Cortex of kidney (tissue), 1 donor: ENCODE measurements at places on chromosomes 11 and 22.

DNA sequence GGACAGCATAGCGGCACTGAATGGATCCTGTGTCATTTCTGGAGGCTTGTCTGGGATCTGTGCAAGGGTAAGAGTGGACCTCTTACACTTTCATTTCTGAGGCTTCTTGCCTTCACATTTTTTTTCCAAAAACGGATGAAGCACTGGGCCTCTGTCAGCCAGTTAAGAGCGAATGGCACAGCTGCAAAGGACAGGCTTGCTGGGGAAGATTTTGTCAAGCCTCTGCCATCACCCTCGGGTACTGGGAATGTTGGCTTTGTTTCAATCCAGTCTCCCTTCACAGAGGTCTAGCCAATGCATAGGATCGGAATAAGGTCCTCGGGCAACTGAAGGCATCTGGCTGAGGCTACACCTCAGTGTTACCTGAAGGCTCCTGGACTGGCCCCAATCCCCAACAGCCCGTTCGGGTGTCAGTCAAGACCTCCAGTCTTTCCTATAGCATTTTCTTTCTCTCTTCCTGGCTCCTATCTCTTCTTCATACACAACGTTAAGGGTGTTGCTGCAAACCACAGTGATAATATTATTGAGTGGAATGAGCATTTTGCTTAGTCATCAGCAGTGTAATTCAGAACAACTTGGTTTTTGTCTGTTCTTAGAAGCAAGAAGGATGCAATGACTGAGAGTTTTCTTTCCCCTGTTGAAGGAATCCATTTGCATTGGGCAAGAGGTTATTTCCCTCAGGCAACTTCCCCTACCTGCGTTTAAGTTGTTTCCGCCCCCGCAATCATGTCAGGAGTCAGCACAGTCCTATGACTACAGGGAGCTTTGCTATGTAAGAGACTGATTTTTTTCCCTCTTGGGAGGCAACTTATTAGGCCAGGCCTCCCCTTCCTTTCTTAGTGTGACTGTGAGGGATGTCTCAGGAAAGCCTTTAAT, 22.8 kb downstream of the NPAT start:
- DNase-seq = no peak

- no peak for DNase-seq
These were observed 97.6 kb downstream of the FEZ1 start for GRCh38 chr11:125398475-125398874.

- DNase-seq = no peak
These were observed 9.6 kb upstream of the OR10G7 start for GRCh38 chr11:124050748-124051147.

- no peak for DNase-seq
These were observed 145.2 kb upstream of the SYT13 start for GRCh38 chr11:45431046-45432018.

DNA sequence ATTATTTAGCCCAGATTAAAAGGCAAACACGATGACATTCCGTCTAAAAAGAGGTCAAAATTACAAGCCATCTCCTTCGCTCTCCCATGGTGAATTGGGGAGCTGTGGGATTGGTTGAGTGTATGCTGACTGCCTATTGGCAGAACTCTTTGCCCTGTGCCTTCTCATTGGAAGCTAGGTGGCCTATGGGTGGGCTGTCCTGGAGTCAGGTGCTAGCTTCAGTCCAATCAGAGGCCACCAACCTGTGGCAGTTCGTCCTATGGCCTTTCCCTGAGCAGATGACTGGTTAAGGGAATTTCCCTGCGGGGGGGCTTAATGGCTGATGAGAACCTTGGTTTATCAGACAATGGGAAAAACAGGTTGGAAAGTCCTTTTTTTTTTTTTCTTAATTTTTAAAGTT, 3.2 kb upstream of the MTMR3 start:
- no peak for DNase-seq

- DNase-seq = no peak
These were observed 15.8 kb upstream of the CARS1 start for GRCh38 chr11:3073029-3073435.

GRCh38 chr11:8732748-8733241, 50.2 kb downstream of the RPL27A start:
- DNase-seq = no peak

DNA sequence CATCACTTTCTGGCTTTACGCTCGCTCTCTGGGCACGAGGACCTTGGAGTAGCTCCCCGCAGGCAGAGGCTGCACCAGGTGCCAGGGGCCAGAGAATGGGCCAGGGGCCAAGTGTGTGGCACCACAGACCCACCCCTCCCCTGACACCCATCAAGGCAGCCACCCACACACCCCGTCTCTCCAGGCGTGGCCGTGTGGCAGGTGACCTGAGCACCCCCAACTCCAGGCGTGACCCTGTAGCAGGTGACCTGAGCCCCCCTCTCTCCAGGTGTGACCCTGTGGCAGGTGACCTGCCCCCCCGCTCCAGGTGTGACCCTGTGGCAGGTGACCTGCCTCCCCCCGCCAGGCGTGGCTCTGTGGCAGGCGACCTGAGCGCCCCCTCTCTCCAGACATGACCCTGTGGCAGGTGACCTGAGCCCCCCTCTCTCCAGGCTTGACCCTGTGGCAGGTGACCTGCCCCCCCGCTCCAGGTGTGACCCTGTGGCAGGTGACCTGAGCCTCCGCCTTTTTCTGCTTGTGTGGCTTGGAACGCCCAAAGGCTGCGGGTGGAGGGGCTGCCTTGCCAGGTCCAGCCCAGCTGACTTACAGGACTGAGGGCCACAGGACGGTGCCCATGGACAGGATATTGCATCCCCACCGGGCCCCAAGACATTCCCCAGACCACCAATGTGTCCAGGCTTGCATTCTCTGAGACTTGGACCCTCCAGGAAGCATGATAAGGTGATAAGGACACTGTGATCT, 667.2 kb downstream of the BRD1 start:
- no peak for DNase-seq

DNA sequence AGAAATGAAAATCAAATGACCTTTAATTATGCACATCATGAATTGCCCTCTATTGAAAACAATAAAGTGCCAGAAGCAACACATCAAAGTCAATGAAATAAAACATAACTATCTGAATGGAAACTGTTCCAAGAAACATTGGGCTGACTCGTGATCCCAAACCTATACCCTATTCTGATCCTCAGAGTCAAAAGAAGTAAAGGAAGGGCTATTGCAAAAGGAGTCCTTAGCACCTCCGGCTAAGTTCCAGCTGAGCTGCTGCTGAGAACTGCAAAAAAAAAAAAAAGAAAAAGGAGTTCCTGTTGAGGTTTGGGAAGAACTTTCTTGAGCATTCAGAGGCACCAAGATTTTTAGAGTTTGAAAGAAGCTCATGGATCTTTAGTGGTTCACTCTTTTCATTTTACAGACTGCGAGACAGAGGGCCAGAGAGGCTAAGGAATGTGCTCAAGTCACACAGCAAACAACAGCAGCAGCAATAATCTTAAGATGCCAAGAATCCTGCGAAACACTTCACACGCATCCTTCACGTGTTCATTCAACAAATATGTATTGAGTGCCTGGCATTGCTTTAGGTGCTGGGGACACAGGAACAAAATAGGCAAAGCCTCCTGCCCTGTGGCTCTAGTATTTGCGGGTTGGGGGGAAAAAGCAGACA, 841 bp upstream of the TMPRSS13 start:
- no peak for DNase-seq

DNA sequence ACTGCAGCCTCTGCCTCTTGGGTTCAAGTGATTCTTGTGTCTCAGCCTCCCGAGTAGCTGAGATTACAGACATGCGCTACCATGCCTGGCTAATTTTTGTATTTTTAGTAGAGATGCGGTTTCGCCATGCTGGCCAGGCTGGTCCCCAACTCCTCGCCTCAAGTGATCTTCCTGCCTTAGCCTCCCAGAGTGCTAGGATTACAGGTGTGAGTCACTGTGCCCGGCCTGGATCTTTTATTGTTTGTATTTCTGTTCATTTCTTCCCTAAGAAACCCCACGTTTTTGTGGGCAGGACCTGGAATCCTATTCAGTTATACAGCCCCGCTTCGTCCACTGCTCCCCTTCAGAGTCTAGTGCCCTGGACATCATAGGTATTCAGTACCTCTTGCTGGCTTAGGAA, 28.7 kb downstream of the ZBTB16 start:
- no peak for DNase-seq

DNA sequence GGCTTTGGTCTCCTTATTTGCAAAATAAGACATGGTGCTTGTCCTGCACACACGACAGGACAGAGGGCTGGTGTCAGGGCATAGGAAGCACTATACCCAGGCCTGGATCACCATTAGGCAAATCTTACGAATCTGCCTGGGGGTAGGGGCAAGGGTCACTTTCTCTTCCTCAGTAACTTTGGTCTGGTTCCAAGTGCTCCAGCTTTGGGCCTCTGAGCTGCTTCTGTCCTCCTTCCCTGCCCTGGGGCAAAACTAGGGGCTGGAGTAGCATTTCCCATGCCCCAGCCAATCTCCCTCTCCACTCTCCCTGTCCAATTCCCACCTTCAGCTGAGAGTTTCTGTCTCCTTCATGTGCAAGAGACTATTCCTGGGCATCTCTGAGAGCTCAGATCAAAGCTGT, 123.7 kb upstream of the NECTIN1 start:
- DNase-seq = no peak

- no peak for DNase-seq
These were observed 7.2 kb downstream of the IRAG1 start for GRCh38 chr11:10686311-10686710.

DNA sequence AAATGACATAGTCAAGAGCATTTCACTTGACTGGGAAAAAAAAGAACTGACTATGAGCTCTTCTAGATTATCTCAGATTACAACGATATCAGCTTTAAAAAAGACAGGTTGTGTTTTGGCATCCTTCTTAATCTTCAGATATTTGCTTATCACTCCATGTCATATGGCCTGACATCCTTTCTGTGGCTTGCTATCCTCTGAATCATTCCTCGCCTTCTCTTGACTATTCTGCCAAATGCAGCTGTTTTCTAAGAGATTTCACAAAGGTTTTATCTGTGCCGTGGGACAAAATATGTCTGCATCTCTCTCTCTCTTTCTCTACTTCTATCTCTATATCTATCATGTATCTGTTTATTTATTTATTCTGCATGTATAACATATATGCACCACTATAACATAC, 746.1 kb downstream of the CNTN5 start:
- no peak for DNase-seq

DNA sequence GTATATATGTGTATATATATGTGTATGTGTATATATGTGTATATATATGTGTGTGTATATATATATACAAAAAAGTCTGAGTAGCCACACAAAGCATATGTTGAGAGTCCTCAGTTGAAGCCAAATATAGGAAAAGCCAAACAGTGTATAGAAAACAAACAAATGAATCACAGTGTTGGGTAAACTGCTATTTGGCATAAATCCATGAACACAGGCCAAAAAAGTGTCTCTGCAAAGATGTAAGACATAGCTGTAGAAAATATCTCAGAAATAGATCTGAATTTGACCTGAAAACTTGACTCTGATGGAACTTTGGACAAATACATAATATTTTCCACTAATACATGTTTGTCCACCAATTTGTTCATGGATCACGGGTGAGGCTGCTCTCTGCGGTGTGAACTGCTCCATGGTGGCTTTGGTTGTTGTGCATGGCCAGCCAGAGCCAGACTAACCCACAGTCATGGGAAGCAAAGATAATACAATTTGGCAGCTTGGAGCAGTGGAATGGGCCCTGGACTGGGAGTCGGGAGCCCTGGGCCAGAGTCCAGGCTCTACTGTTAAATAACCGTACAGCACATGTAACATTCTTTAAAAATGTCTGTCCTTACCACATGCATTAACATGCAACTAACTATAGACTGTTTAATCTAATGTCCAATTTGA, 76.9 kb upstream of the EED start:
- no peak for DNase-seq

DNA sequence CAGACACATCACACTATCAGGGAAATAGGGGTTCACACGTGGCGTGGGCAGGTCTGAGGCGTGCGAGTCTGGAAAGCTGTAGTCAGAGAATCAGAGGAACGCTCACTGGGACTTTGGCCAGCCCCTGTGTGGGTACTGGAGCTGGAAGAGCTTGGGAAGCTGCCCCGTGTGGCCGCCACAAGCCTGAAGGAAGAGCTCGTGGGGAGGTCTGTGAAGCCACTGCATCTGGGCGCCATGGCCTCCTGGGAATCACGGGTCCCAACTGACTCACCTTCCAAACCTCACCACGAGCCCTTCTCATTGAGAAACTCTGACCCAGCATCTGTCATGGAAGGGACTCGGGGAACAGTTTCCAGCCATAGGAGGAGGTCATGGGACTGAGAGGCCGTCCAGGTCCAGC, 5.9 kb upstream of the MRGPRF start:
- no peak for DNase-seq

DNA sequence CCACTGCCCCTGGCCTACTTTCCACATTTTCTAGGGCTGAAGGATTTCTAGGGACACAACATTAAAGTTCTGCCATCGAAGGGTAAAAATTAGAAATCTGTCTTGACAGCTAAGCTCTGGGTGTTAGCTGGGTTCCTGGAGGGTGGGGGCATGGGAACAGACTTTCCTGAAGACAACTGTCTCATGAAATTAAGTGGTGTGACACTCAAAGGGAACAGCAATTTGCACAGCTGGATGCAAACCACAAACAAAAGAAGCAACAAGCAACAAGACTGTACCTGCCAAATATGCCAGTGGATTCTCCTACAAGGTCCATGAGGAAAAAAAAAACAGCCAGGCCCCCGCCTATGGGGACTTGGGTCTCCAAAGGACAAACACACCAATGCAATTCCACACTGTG, 32.5 kb downstream of the WT1 start:
- DNase-seq = no peak

- no peak for DNase-seq
These were observed 3.1 kb upstream of the ADORA2A start for GRCh38 chr22:24424001-24424900.

GRCh38 chr11:71452199-71453036, 585 bp upstream of the NADSYN1 start:
- no peak for DNase-seq

GRCh38 chr22:17381192-17381913, 12.1 kb downstream of the CECR2 start:
- no peak for DNase-seq

- no peak for DNase-seq
These were observed 11.0 kb upstream of the PTPN5 start for GRCh38 chr11:18802381-18803257.

DNA sequence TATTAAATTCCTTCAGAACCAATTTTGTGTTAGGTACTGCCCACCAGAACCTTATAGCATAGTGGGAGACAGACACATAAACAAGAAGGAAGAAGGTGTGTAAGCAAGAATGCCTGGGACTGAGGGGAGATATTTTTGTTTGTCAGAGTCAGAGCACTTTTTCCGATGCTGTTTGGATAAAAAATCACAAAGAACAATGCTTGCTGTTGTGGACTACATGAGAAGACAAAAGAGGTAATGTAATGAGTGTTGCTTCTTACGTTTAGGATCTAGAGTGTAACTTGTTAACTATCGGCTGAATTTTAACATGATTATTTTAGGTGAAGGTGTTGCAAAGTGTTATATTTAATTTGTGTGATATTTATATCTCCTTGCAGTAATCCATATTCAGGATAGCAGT, 84.9 kb downstream of the ATM start:
- DNase-seq = no peak

GRCh38 chr11:10918275-10918674, 60.4 kb upstream of the ZBED5 start:
- DNase-seq = no peak
